Mesendoderm (in vitro differentiated cells): ENCODE measurements at places on chromosomes 11 and 22.
A peak's percentile ranks its signal among the peaks of the same experiment; 100 is the strongest.

- peak; percentile 30 for DNase-seq
Measured at GRCh38 chr22:46763051-46763705, 728 bp downstream of the TBC1D22A start.

- DNase-seq: no peak
Measured at GRCh38 chr11:65390099-65390941, 3.9 kb downstream of the FRMD8 start.

GRCh38 chr11:3134651-3135480 is 30.2 kb downstream of the OSBPL5 start:
- DNase-seq: no peak

GRCh38 chr22:36913427-36914389 is at the start of gene CSF2RB:
CSF2RB (plus strand) TSS chr22:36913628; CDS start chr22:36922208, 8,580 bp downstream.
- no peak for DNase-seq

DNA sequence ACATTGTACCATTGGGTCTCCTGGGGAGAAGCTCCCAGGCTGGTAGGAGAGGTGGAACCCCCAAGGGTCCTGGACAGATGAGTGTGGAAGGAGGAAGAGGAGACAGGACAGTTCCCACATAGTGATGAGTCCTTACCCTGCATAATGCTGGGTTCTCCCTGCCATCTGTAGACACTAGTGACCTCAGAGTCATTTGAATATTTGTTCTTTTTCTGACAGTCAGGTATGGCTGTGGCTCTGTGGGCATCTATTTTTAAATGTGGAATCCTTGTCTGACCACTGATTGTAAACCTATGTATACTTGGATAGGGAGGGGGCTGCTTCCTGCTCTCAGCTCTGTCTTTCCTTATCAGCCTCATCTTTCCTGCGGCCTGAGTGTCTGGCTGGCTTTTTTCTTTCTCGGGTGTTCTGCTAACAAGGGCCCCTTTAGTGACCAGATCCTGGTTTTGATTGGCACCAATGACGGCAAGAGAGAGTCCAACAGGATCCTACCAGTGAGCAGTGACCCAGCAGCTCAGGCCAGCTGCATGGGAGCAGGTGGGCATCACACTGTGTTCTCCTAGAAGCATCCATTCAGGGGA is 2.6 kb upstream of the SLC5A1 start:
- no peak for DNase-seq

GRCh38 chr11:131859538-131860210 is 489.3 kb downstream of the NTM start:
- DNase-seq: no peak

GRCh38 chr11:67542169-67542568 is 18.9 kb upstream of the CABP2 start:
- no peak for DNase-seq

GRCh38 chr11:70508231-70508480 is 109.8 kb downstream of the CTTN start:
- no peak for DNase-seq

DNA sequence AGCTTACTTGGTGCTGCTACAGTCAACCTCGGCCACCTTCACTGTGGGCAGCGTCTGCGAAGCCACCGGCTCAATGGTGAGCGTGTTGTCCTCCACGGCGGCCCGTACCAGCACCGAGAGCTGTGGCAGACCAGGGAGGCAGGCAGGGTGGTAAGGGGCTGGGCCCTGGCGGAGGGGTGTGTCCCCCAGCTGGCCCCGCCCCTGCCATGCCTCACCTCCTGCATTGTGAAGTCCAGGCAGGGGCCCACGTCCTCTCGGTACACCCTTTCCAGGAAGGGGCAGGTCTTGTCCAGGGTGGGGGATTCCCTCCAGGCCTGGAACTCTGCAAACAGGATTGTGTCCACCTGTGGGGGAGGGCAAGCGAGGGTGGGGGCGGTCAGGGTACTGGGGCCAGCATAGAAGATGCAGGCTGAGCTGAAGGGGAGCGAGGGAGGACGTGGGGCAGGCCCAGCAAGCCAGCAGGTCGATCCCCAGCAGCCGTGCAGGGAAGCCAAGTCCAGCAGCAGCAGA is 12.8 kb downstream of the RAB3IL1 start:
- peak; percentile 64 for DNase-seq

GRCh38 chr11:126109941-126110731 is 47.5 kb upstream of the CDON start:
- no peak for DNase-seq

GRCh38 chr22:46848197-46848596 is 85.7 kb downstream of the TBC1D22A start:
- no peak for DNase-seq

DNA sequence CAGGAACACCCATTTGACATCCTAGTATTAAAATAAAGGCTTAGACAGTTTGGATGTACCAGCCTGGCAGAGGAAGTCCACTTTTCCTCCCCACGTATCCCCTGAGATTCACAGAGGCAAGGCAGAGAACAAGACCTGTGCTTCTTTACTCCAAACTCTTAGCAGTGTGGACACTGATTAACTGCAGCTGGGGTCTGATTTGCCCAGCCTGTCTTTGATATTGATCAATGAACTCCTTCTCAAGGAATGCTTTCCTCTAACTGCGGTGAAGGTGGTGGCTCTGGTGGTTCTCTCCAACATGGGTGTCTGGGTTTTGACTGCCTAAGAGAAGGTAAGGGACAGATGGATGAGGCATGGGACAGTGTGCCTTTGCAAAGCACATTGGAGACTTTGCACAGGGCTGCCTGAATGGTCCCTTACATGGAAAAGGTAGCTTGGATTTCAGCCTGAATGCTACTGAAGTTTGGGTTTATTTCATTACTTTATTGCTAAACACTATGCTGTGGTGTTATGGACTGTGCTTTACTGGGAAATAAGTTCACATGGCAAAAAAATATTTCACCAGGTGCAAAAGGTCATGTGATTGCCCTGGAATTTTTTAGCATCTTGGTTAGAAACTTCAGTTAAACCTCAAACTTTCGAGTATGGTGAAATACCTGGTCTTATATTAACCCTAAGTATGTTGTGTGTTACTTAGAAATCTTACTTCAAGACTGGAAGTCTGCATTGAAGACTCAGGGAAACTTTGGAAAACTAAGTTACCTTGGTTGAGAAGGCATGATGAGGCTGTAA is 1.8 kb downstream of the GAS2 start:
- DNase-seq: no peak

- no peak for DNase-seq
Measured at GRCh38 chr11:14543260-14543659, 23.1 kb upstream of the PSMA1 start.

DNA sequence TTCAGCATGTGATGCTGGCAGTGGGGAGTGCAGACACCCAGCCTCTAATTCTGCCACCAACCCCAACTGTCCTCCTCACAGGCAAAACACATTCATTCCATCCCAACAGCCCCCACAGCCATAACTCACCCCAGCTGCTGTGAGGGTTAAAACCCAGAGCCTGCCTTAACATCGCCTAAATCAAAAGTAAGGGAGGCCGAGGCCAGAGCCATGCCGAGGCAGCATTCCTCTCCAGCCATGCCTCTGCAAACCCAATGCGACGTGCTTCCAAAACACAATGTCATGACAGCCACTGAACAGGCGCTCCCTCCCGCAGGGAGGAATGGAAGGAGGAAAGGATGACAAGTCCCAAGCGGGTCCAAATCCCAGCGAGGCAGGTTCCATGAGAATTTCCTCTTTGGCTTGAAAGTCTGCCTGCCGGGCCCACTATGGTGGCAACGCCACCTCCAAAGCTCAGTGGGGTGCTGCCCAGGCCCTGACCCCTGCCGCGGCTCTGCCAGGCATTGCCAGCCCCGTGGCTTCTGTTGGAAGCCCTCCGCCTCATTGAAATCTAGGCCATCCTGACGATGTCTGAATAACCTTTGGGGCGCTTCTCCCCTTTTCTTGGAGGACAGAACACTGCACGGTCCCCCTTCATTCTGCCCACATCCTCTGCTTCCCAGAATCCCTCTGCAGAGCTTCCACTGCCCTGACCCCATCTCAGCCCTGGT is 472.3 kb downstream of the BRD1 start:
- no peak for DNase-seq

DNA sequence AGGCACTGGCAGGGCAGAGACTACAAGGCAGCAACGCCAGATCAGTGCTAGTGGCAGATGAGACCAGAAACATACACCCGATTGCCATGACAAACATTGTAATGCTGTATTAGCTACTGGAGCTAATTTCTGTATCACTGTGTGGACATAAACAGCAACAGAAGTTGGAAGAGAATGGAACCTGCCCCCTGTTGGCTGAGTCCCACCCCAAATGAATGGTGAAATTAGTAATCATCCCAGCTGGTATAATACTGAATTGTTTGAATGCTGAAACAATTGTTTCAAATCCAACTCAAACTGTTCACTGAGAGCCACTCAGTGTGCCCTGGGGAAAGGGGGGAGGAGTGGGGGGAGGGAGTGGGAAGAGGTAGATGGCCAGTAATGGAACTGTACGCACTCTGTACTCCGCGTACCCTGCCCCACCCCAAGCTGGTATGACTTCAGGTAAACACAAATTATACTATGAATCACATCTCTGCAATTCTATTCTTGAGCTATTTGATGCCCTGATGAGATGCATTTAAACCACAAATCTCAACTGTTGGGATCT is 11.2 kb upstream of the BIRC3 start:
- no peak for DNase-seq

DNA sequence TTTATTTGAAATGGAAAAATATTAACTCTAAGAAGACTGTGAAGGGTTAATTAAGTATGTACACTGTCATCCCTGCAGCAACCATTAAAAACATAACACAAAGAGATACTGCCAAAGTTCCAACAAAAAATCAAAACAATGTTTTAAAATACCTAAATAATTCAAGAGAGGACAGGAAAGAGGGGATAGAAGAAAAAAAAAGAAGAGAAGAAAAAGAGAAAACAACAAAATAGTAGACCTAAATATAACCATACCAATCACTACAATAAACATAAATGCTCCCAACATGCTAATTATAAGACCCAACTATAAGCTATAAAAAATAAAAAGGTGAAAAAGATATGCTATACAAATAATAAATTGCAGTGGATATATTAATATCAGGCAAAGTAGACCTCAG is 20.1 kb downstream of the GNB1L start:
- no peak for DNase-seq

DNA sequence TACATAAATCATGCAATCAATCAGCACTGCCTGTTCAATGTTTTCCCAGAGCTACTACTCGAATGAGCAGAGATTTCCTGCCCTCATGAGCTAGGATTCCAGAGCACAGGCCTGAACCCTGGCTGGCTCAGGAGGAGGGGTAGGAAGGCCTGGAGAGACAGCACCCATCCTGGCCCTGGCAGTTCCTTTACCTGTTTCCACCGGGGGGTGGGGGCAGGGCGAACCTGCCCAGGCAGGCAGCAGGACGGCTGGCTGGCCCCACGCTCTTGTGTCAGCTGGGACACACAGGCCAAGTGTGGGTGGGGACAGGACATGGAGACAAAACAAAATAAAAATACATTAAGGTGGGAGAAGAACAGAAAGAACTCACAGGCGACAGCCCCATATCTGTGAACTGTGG is 109.8 kb upstream of the BID start:
- no peak for DNase-seq

- DNase-seq: peak; percentile 38
Measured at GRCh38 chr22:38016182-38017151, 32.1 kb upstream of the SOX10 start.

- DNase-seq: no peak
Measured at GRCh38 chr11:119157063-119157462, 8.2 kb downstream of the ABCG4 start.
